ENCODE measurements at places on chromosomes 3 and 15.

GRCh38 chr15:79307251-79307650 is 3.7 kb upstream of the TMED3 start:
- DNase-seq = no peak

- DNase-seq = no peak
Measured at GRCh38 chr15:70465812-70466211, 297.5 kb downstream of the UACA start.

GRCh38 chr3:48558493-48559134 is 2.0 kb upstream of the PFKFB4 start:
- no peak for DNase-seq

GRCh38 chr3:55661141-55661540 is 174.0 kb upstream of the WNT5A start:
- no peak for DNase-seq

- DNase-seq = no peak
Measured at GRCh38 chr3:197682713-197683112, 54.0 kb downstream of the RUBCN start.

GRCh38 chr3:112763258-112763657 is 83.4 kb downstream of the CD200R1L start:
- no peak for DNase-seq

DNA sequence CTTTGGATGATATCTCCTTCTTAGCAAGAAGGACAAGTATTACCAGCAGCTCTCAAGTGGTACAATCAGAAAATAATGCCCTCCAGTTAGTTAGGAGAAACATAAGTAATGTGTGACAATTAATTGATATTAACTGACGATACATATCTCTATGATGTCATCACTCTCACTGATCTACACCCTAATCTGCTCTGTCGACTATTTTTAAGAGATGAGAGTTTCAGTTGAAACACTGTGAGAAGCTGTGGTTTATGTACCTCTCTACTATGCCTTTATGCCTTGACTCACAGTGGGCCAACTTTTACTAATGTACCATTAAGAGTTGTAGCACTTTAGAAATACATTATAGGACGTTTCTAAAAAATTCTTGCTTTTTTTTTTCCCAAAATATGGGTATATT is 8.6 kb downstream of the CEP152 start:
- DNase-seq = no peak

GRCh38 chr3:71413572-71413971 is 170.0 kb downstream of the FOXP1 start:
- no peak for DNase-seq

DNA sequence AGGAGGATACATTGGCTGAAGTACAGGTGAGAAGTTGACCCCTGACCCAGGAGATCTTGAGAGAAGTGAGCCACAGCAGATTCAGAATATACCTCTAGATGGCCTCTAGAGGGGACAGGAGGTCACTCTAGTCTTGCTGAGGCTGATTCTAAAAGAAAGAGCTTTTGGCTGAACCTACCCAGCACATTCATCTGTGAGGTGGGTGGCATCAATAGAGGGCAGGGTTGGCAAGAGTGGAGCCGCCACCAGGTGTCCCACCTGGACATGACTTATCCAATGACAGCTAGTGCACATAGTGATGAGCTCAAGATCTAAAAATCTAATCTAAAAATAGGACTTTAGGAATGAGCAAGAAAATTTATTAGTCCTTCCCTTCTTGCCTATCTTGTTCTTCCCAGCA is 51.6 kb downstream of the CYP19A1 start:
- DNase-seq = no peak

DNA sequence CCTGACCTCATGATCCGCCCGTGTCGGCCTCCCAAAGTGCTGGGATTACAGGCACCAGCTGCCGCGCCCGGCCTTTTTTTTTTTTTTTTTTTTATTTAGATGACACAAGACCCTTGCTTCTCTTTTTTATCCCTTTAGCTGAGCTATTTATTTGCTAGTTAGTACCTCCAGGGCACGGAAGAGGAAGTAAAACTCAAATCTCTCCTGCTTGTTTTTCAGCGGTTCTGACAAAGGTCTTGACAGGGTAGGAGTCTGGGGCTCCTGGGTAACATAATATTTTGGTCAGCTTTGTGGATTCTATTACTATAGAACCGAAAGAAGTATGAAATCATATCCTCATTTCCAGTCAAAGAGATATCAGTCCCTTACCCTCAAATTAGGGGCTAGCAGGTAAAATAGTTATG is 44.0 kb upstream of the ETV5 start:
- no peak for DNase-seq

DNA sequence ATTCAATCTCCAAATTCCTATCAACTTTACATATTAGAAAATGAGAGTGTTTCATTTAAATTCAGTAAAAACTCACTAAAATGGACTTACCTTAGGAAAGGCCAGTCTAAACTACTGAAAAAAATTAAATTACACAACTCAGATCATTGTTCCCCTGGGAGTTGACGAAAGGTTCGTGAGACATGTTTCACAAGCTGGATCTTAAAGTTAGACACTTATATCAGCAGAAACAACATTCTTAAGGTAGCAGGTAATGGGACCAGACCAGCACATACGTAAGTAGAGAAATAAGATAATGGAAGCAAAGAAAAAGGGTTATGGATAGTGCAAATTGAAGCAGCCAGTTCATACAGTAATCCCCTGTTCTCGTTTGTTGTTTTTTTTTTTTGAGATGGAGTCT is 8.9 kb downstream of the RFX7 start:
- no peak for DNase-seq

DNA sequence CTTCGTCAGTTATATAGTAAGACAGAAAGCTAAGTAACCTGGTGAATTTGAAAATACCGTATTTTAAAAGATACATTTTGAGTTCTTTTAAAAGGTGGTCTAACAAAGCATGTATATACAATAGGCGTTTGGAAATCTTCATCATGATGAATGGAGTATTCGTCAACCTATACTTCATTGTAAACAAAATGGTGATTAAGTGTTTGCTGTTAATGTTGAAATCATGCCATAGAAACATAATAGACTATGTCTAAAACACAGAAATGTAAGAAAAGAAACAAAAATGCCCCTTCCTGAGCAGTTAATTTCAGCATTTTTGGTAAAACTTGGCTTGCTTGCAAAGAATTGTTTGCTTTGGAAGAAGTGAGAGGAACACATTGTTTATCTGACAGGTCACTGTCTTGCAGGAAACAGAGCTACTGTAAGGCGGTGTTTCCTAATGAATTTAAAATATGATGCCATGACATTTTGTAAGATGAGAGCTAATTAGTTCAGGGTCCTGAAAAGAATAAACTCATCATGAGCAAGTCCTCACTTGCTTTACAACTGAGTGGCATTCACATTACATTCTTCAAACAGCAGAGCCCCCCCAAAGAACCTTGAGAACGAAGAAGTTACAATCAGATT is 126.7 kb downstream of the SERPINI1 start:
- no peak for DNase-seq

DNA sequence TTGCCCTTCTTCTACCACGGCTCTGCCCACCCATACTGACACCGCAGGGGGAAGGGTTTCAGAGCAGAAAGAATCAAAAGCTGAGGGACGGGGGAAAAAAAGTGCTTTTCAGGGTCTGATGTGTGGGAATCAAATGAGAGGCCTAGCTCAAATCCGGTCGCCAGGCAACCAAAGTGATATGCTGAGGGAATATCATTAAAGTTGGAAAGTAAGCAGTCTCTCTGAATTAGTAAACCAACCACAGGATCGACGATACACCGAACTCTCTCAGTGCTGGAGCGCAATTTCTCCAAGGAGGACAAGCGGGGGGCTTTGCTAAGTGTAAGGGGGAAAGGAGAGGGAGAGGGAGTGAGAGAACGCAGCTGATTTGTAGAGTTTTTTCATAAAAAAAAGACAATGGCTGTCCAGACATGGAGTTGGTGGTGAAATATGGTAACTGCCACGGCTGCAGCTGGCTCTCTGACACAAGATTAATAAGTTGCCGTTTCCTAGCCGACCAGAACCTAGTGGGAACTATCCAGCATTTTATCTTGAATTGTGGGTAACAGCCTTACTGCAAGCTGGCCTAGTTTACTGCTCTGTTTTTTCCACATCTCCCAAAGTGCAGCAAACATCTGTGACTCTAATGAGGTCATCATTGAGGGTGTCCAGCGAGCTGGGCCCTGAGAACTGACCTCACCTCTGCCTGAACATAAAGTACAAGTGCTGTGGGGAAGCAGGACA is 530.2 kb downstream of the SOX2 start:
- no peak for DNase-seq

DNA sequence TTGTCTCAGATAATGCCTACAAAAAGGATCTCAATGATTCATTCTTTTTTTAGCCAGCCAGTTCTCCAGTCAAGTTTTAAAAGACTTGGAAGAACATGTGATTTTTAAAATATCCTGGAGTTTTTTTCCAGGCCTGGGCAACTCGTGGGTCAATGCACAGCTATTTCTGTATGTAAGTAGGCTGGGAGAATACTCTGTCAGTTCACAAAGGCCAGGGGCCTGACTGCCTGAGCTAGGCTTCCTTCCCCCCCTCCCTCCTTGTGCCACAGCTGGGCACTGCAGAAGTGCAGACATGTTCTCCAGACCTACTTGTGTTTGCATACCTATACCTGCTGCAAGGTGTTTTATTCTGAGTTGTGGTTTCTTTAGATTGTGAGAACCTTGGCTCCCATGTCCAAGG is 43.7 kb downstream of the CTDSPL start:
- no peak for DNase-seq

DNA sequence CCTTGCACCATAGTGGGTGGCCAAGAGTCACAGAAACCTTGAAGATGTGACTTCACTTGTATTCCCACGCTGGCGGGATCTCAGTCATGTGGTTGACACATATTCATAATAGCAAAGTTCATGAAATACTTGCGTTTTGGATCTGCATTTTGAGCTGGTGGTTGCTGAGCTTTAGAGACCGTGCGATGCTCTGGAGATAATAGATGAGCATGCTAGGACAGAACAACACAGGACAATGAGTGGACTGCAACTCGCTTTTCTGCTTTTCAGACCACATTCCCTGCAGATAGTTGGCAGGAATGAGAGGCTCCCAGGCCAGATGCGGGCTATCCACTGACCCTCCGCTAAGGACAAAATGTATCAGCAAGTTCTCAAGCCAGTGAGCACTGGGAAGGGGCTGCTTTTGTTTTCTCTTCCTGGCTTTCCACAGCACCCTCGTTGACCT is 13.8 kb upstream of the STARD5 start:
- DNase-seq = no peak
